Fibroblast of the aortic adventitia (primary cell): ENCODE measurements at places on chromosomes 1 and 21. TPM values are rescaled to one million over a fixed set of nuclear protein-coding genes. Genes with fewer than 3 reads are reported as not detected.

MYOCOS gene
- not detected in 2 replicates for total RNA-seq

RBM11 gene
- total RNA-seq: not detected in 2 replicates

CFHR1 gene
- 1.1 TPM in 1 of 2 replicates, not detected in the other for total RNA-seq

ZNF669 gene
- 7.4 and 9.4 TPM in 2 replicates for total RNA-seq

ANKRD34A gene
- 0.65 and 0.99 TPM in 2 replicates for total RNA-seq

VCAM1 gene
- 0.63 and 24.8 TPM in 2 replicates for total RNA-seq

GBP6 gene
- not detected in 2 replicates for total RNA-seq

GBP2 gene
- 19.8 and 75.5 TPM in 2 replicates for total RNA-seq

KRTAP6-2 gene
- not detected in 2 replicates for total RNA-seq

UTS2 gene
- not detected in 2 replicates for total RNA-seq

S100A7 gene
- total RNA-seq: not detected in 2 replicates

RNU1-3 gene
- under 0.01 and 2,882 TPM in 2 replicates for total RNA-seq

GPR52 gene
- total RNA-seq: 2.9 TPM in 1 of 2 replicates, not detected in the other

APCS gene
- not detected in 2 replicates for total RNA-seq

KCNJ9 gene
- 0.08 TPM in 1 of 2 replicates, not detected in the other for total RNA-seq

LINGO4 gene
- total RNA-seq: not detected in 2 replicates

CYP4B1 gene
- total RNA-seq: not detected in 2 replicates

FAM167B gene
- total RNA-seq: 1.4 and 2.1 TPM in 2 replicates

SPRR4 gene
- not detected in 2 replicates for total RNA-seq

SOX13 gene
- total RNA-seq: 3.3 and 5.1 TPM in 2 replicates

PDE4B gene
- total RNA-seq: 2.3 and 8.7 TPM in 2 replicates

ST6GALNAC3 gene
- total RNA-seq: 0.74 and 3.1 TPM in 2 replicates

CSF1 gene
- 36.5 and 61.9 TPM in 2 replicates for total RNA-seq

RGS8 gene
- 0.16 TPM in 1 of 2 replicates, not detected in the other for total RNA-seq

CFHR4 gene
- total RNA-seq: under 0.01 TPM in 1 of 2 replicates, not detected in the other

KPRP gene
- not detected in 2 replicates for total RNA-seq

MX2 gene
- 3.8 and 4.2 TPM in 2 replicates for total RNA-seq

TSPAN1 gene
- 0.81 TPM in 1 of 2 replicates, not detected in the other for total RNA-seq

IFI6 gene
- 64.7 and 194 TPM in 2 replicates for total RNA-seq

HLX gene
- total RNA-seq: 4.1 and 25.4 TPM in 2 replicates

NEK2 gene
- 12.4 TPM in 1 of 2 replicates, not detected in the other for total RNA-seq

S100A1 gene
- total RNA-seq: 0.54 and 2.9 TPM in 2 replicates

CD101 gene
- total RNA-seq: 0.09 and 0.41 TPM in 2 replicates

COL11A1 gene
- 0.45 and 49.6 TPM in 2 replicates for total RNA-seq

PODN gene
- total RNA-seq: 47.5 and 176 TPM in 2 replicates

USP21 gene
- total RNA-seq: 6.1 and 11.6 TPM in 2 replicates

SERPINC1 gene
- not detected in 2 replicates for total RNA-seq

PLA2G2A gene
- total RNA-seq: 0.27 TPM in 1 of 2 replicates, not detected in the other

INTS7 gene
- 34.7 and 57.8 TPM in 2 replicates for total RNA-seq

DDOST gene
- total RNA-seq: 54.0 and 183 TPM in 2 replicates

RCSD1 gene
- 0.57 TPM in 1 of 2 replicates, not detected in the other for total RNA-seq

NPL gene
- total RNA-seq: 2.3 and 3.8 TPM in 2 replicates

IFI16 gene
- 202 and 358 TPM in 2 replicates for total RNA-seq

COL8A2 gene
- 11.0 and 20.9 TPM in 2 replicates for total RNA-seq

ZNF593 gene
- total RNA-seq: 19.4 and 42.4 TPM in 2 replicates

MSH4 gene
- 0.09 and 0.16 TPM in 2 replicates for total RNA-seq

NTMT2 gene
- not detected in 2 replicates for total RNA-seq

OR2T11 gene
- total RNA-seq: not detected in 2 replicates

CELA2A gene
- not detected in 2 replicates for total RNA-seq

ETS2 gene
- total RNA-seq: 7.5 and 62.6 TPM in 2 replicates

CFAP141 gene
- total RNA-seq: not detected in 2 replicates

OR2L5 gene
- under 0.01 TPM in 1 of 2 replicates, not detected in the other for total RNA-seq

OXCT2 gene
- 0.98 and 0.99 TPM in 2 replicates for total RNA-seq

LMX1A gene
- total RNA-seq: not detected in 2 replicates

NFASC gene
- 22.0 and 25.9 TPM in 2 replicates for total RNA-seq

LYPLAL1 gene
- 15.4 and 40.6 TPM in 2 replicates for total RNA-seq

AADACL3 gene
- total RNA-seq: not detected in 2 replicates

CDC20 gene
- 0.33 and 23.9 TPM in 2 replicates for total RNA-seq

BRINP3 gene
- total RNA-seq: 2.3 and 3.4 TPM in 2 replicates
